ENCODE measurements at places on chromosomes 2 and 18. TPM values are rescaled to one million over a fixed set of nuclear protein-coding genes. Genes with fewer than 3 reads are reported as not detected.

DYNAP gene
- not detected for total RNA-seq

TMEM131 gene
- total RNA-seq, result 32.4 TPM

C1QL2 gene
- total RNA-seq, result not detected

CRYGC gene
- total RNA-seq, result not detected

TBR1 gene
- not detected for total RNA-seq

TCF23 gene
- total RNA-seq, result not detected

IL1R1 gene
- total RNA-seq, result 110 TPM

LYG2 gene
- not detected for total RNA-seq

ANTXR1 gene
- 45.5 TPM for total RNA-seq

EFHD1 gene
- not detected for total RNA-seq

GPBAR1 gene
- under 0.01 TPM for total RNA-seq

NAT8 gene
- total RNA-seq, result not detected

POMC gene
- total RNA-seq, result 0.66 TPM

ACMSD gene
- total RNA-seq, result not detected

SLC20A1 gene
- 61.3 TPM for total RNA-seq

LOXL3 gene
- total RNA-seq, result 12.6 TPM

GBX2 gene
- total RNA-seq, result not detected

CXCR1 gene
- total RNA-seq, result not detected

CDH2 gene
- 2.0 TPM for total RNA-seq

CNRIP1 gene
- total RNA-seq, result 39.8 TPM

CDH7 gene
- total RNA-seq, result not detected

LCT gene
- under 0.01 TPM for total RNA-seq

ALPG gene
- not detected for total RNA-seq

EIF2B4 gene
- 28.6 TPM for total RNA-seq

FBXO36 gene
- 3.5 TPM for total RNA-seq

DSG2 gene
- total RNA-seq, result 0.33 TPM

SLC9A2 gene
- total RNA-seq, result not detected

RSAD2 gene
- total RNA-seq, result 1.7 TPM

DAW1 gene
- total RNA-seq, result not detected

RGPD3 gene
- 0.17 TPM for total RNA-seq

ABCB11 gene
- total RNA-seq, result not detected

CCDC85A gene
- not detected for total RNA-seq

SLC11A1 gene
- 0.17 TPM for total RNA-seq

ALKAL2 gene
- 0.17 TPM for total RNA-seq

HNMT gene
- 139 TPM for total RNA-seq

NAGK gene
- total RNA-seq, result 50.4 TPM

CIB4 gene
- not detected for total RNA-seq

DIPK1C gene
- total RNA-seq, result not detected

BZW1 gene
- total RNA-seq, result 425 TPM

FRZB gene
- total RNA-seq, result 2.0 TPM

FN1 gene
- total RNA-seq, result 3,444 TPM

Measured in fibroblast of lung (primary cell).